ENCODE measurements at places on chromosomes 2 and 18. TPM values are rescaled to one million over a fixed set of nuclear protein-coding genes. Genes with fewer than 3 reads are reported as not detected.

DNA sequence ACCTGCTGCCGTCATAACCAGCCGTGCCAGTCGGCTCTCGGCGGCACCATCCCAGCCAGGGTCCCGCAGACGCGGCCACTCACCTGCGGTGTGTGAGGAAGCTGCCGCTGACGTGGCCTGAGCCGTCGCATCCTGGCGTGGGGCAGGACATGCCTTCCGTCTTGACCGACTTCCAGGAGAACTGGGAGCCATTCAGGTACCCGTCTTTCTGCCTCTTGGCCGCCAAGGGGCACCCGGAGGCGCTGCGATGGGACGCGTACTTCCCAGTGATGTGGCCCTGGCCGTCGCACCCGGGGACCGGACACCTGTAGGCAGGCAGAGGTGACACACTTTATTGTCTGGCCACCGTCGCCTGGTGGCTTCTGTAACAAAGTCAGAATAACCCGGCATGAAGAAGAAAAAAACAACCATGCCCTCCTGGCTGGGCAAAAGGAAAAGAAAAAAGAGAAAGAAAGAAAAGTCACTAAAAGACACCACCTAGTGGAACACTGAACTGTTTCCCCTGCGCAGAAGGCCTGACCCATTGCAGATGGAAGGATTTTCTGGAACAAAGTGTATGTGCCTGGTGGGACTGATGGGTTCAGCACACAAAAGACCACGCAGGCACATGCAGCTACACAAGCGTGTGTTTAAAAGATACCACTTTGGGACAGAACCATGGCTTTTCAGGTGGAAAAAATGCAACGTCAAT is 94.9 kb upstream of the PXDN start:
- DNase-seq, result no peak

DNA sequence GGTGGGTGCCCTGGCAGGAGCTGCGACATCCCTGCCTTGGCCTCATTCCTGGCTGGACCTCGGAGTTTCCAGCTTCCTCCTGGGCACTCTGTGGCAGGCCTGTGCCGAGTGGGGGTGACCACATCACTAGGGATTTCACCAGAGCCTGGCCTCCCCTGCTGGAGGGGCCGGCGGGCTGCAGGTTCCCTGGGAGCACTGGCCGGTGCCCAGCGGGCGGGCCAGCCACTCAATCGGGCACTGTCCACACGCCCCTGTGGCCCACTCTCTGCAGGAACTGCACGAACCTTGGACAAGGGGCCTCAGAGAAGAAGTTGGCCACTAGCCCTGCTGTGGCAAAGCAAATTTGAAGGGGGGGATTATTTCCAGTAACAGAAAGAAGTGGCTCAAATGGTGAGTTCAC is 110.7 kb upstream of the APCDD1 start:
- DNase-seq, result no peak

DNA sequence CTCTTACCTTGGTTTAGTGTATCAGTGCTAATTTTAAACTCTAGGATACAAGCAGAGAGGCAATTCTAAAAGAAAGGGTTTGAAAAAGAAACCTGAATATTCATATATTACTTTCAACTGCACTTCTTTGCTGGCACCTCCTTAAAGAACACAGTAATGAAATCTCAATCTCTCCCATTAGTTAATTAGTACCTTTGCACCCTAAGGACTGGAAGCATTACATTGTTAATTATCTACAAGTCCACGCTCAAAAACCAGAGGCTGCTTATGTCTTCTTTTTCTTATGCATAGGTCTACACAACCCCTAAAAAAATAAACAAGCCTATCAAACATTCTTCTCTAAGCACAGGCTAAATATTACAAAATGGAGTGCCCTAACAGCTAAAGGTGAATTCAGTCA is 20.2 kb downstream of the EPHA4 start:
- no peak for DNase-seq

GRCh38 chr18:63559567-63560491 is 17.7 kb downstream of the SERPINB12 start:
- DNase-seq, result no peak

DNA sequence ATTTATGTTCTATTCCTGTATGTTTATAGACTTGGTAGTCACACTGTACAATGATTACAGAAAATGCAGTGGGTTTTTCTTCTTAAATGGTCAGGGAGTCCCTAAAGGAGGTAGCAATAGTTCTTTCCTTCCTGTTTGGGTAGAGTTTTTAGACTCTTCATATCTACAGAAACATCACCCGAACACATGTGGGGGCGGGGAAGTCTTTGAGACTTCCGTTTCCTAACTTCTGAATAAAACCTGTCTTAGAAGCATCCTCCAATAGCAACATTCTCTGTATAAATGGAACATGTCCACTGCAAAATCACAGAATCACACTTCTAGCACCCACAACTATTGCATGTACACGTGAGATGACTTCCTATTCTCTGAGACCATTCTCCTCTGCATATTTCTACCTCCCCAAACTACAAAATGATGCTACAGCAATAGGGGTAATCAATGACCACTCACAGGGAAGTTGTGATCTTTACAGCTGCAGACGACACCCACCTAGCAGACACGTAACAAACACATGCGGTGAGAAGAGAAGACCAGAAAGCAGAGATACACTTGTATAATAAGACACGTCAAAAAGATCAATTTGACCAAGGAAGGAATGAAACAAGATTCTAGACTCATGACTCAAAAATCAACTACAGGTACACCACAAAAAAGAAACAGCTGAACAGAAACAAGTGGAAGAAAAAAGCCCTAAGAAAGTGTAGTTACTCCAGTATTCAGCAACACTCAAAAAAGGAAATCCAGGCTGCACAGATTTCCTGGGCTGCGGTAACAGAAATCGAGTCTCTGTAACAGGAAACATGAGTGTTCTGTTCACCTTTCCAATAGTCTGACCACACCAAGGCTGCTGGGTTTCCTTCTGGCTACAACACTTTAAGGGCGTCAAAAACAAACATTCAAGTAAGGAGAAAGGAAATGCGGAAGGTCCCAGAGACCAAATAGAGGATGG is 120.4 kb downstream of the ZNF516 start:
- DNase-seq, result no peak

- DNase-seq, result no peak
These were observed 70.3 kb downstream of the ASXL2 start for GRCh38 chr2:25808006-25808383.

DNA sequence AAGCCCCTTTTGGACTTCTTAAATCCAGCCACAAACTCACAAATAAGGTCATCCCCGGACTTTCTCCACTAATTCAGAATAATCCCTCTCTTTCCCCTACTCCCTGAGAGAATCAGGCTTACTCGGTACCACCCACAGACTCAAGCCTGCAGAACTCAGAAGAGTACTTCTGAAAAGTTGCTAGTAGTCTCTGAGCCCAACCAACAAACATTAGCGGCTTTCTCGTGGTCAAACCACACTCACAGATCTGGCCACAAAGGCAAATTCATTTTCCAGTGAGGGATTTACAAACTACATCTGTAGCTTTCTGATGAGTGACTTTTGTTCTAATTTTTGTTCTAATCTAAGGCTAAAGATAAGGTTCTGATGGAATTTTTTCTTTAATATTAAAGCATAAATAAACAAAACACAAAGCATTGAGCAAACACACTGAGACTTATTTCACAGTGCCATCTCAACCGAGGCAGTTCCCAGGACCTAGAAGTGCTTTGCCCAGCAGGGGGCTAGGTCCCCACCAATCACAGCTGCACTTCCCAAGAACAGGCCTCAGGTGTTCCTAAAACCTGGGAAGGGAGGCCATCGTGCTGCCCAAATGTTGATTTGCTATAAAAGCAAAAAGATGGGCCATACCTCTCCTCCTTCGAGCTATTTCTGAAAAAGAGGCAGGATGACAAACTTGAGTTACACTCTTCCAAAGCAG is 110.7 kb downstream of the COLEC12 start:
- DNase-seq, result no peak

GRCh38 chr18:13930964-13931363 is 15.6 kb upstream of the MC2R start:
- DNase-seq, result no peak

DNA sequence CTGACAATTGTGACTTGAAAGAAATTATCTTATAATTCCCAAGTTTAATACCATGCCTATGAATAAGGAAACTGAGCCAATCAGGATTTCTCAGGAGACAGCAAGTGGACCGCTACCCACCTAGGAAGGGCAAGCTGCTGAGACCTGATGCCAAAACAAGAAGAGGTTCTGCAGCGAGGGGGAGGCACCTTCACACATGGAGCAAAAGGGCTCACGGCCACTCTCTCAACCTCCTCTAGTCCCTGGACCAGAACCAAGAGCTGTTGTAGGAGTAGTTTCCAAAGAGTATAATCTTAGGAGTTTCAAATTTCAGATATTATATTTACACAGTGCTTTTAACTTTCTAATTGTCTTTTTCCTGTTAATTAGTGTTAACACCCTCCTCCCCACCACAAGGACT is 154.7 kb upstream of the ETAA1 start:
- DNase-seq, result no peak

GRCh38 chr2:199581935-199582360 is 124.2 kb upstream of the SATB2 start:
- DNase-seq, result no peak

- DNase-seq, result no peak
These were observed 214.8 kb downstream of the SP3 start for GRCh38 chr2:173750353-173750801.

- no peak for DNase-seq
These were observed 916 bp downstream of the TNFRSF11A start for GRCh38 chr18:62325806-62326645.

DNA sequence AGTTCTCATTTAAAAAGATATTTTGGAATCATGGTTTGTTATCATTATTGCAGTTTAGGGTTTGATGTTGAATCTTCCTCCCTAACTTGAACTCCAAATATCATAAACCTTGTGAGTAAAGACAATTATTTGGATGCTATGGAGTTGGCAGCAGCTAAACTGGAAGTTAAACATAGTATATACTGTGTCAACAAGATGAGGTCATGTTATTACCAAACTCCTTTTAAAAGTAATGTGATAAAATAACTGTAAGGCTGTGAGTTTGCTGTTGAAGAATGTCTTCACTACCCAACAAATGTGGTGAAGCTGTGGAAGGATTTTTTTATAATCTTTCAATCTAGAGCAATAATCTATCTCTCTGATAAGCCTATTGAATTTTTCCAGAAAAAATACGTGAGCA is 16.0 kb downstream of the DNAH6 start:
- no peak for DNase-seq

DNA sequence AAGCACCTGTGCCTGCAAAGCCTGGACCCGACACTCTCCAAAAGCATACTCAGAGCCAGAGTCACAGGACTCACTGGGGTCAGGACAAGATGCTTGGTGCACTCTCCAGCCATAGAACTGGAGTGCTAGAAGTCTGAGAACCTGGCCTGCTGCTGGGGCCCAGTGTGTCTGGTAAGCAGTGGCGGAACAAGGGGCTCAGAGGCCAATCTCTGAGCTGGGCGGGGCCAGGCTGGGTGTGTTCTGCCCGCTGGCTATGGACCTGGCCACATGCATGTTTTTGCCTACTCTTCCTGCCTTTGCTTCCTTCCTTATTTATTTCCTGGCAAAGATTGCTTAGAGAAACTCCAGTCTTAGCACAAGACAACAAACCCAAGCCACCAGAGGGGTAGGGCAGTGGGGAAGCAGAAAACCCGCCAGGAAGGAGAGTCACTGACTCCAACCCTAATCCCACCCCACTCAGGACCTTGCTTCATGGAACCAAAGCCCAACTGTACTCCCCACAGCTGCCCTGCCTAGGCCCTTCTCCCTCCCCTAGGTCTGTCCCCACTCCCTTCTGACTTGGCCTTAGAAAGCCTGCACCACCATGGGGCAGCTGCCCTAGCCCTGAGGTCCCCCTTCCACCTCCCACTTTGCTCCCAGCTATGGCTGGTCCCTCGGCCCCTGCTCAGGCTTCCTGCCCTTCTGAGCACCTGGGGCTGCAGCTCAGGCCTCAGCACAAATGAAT is 315.5 kb downstream of the CELF4 start:
- no peak for DNase-seq

- DNase-seq, result peak; percentile 63
These were observed 38.3 kb downstream of the ITGA6 start for GRCh38 chr2:172465417-172466334.

- no peak for DNase-seq
These were observed 276.8 kb downstream of the RIT2 start for GRCh38 chr18:42838546-42839145.

DNA sequence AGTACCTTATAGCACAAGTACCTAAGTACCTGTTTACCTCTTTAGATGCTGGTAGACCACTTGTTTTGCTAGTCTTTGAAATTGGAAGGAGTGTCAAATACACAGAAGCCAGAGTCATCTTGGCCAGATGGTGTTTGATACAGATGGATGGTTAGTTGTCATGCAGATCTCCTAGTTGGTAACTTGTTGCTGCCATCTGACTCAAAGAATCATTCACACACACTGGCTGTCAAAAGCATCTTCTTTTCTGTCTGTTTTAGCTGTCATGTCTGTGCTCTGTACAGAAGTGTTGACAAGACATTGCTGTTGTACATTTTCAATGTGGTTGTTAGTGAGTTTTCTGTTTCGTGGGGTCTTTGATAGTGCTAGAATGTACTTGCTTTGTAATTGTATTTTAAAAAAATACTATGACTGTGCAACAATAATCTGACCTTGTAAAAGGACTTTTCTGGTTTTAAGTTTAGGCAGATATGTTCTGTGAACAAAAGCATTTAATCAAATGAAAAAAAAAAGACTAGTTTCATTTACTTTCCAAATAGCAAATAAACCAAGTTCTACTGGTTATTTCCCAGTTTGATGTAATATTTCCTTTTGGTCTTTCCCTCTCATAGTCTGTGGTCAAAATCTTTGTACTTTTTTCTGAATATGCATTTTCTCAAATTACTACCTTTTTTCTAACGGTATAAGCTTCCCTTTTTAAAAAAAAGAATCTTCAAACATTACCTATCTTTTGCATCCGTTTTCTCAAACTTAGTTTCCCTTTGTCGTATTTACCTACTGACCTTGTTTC is 39.9 kb downstream of the TANK start:
- no peak for DNase-seq

- no peak for DNase-seq
These were observed 1.5 kb downstream of the ACSL3 start for GRCh38 chr2:222862106-222862908.

DNA sequence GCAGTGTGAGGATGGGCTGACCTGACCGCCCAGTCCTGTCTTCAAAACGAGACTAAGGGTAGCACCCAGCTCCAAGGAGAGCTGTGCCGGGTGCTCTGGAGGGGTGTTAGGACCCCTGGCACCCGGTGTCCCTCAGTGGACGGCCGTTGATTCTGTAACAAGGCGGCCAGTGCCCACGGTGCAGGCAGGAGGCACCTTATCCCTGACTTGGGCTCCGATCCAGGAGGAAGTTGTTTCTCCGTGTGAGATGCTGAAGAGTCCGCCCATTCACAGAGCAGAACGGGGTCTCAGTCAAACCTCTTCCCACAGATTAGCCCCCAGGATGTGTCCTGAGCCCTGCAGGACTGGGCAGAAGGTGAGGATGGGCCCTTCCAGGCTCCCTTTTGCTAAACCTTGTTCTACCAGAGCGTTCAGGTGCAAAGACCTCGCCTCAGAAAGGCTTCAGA is 123.0 kb downstream of the NFATC1 start:
- DNase-seq, result no peak

The SULT1C2 gene
- not detected for total RNA-seq

The PKDCC gene
- 34.1 TPM for total RNA-seq

The FAM210A gene
- total RNA-seq, result 20.7 TPM

The FLACC1 gene
- 0.26 TPM for total RNA-seq

The SMC6 gene
- 21.0 TPM for total RNA-seq

The SERPINB4 gene
- not detected for total RNA-seq

The METTL4 gene
- total RNA-seq, result 22.9 TPM

The INPP1 gene
- 40.2 TPM for total RNA-seq

The GLI2 gene
- total RNA-seq, result 2.9 TPM

The ZFAND2B gene
- 21.7 TPM for total RNA-seq

The CCDC141 gene
- 0.29 TPM for total RNA-seq

The GCG gene
- not detected for total RNA-seq

The CTIF gene
- total RNA-seq, result 19.4 TPM

The KYNU gene
- 5.3 TPM for total RNA-seq
